ENCODE measurements at places on chromosomes 11 and 22.

DNA sequence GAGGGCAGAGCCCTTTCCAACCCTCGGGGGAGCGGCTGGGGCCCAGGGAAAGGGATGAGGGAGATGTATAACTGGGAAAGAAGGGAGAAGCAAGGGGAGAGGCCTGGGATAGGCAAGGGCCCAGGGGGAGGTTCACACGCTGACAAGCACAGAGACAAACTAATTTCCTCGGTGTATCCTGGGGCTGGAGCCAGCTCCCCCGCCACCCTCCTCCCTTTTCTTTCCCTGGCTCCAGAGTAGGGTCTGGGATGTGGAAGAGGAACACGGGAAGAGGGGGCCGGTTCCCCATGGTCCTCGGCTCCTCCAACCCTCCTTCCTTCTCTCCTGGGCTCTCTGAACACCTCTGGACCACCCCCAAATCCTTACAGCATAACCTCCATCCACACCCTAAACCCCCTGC, 6.9 kb downstream of the CLCF1 start:
- no peak for DNase-seq

DNA sequence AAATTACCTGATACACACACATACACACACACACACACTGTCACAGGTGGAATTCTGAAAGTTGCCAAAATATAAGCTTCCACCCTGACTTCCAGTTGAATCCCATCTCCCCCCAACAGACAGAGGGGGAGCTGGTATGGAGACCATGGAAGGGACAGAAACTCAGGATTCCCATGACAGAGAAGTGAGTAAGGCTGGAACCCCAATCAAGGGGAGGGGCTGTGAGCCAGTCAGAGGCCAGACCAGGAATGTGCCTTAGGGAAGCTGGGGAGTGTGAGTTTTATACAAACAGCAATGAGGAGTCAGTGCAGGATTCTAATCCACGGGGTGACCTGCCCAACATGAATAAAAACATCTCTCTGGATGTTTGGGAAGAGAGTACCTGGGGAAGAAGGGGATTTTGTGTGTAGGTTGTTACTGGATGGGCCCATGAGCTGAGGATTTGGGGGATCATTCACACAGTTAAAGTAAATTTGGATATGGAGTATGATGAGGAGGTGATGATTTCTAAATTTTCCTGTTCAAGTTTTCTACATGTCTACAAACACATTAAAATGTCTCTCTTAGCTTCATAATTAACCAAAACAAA, 38.7 kb upstream of the TOP3B start:
- no peak for DNase-seq

DNA sequence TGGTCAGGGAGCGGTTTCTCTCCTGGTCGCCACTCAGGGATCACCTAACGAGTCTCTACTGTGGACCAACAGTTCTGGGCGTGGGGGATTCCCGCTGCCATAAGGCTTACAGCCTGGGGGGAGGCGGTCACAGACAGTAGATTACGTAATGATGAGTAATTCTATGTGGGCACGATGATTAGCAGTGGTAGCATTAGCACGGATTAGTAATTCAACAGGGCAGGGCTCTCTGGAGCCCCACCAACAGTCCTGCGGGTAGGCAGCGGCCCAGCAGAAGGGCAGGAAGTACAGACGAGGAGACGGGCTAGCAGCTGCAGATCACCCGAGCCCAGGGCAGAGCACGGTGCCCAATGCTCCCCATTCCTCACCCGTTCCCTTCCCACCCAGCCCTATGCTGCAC, 3.6 kb downstream of the SHISAL1 start:
- no peak for DNase-seq

DNA sequence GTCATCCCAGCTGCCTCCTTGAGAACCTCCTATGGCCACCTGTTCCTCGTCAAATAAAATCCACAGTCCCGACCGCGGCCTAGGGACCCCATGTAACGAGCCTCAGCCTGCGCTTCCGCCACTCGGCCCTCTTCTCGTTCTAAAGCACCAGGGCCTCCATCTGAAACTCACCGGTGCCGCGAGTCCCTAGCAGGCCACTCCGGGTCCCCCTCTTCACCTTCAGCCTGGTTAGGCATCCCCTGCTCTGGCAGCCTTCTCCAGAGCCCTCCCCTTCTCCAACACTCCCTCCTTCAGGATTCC, 2.4 kb upstream of the SSTR3 start:
- DNase-seq, result no peak

GRCh38 chr11:25741886-25742285, 590.0 kb upstream of the ANO3 start:
- no peak for DNase-seq

- no peak for DNase-seq
Observed at GRCh38 chr22:39149915-39150847, 2.3 kb downstream of the CBX7 start.

DNA sequence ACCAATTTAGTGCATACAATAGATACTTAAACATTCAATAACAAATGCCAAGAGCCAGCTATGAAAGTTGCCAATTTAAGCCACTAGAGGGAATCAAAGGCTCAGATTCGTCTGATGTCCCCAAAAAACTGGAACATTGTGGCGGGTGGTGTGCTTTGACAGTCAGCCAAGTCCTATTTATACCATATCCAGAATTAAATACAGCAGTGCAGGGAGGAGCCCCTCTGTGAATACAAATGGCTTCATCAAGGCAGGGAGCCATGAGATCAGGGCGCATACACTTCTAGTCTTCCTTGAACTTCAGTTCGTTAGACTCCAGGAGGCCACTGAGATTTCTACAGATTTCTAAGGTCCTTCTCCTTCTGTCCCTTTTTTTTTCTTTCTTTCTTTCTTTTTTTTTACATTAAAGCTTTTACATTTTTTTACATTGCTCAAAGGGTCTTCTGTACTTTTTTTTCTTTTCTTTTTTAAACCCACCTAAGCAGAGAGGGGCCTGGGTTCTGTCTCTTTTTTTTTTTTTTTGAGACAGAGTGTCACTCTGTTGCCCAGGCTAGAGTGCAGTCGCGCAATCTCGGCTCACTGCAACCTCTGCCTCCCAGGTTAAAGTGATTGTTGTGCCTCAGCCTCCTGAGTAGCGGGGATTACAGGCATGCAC, 41.5 kb upstream of the HSPA8 start:
- DNase-seq, result peak; percentile 93

DNA sequence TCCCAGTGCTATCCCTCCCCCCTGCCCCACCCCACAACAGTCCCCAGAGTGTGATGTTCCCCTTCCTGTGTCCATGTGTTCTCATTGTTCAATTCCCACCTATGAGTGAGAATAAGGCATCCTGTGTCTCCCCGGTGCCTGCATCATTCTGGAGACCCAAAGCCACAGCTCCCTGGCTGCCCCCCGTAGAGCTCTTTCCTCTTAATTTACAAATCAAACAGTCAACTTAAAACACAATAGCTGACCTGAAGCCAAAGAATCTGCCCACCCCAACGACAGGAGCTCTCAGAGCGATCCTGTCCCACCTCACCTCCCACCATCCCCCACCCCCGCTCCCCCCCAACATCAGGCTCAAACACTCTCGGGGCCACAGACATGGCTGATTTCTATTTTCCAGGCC, 558.3 kb downstream of the BRD1 start:
- DNase-seq, result no peak

DNA sequence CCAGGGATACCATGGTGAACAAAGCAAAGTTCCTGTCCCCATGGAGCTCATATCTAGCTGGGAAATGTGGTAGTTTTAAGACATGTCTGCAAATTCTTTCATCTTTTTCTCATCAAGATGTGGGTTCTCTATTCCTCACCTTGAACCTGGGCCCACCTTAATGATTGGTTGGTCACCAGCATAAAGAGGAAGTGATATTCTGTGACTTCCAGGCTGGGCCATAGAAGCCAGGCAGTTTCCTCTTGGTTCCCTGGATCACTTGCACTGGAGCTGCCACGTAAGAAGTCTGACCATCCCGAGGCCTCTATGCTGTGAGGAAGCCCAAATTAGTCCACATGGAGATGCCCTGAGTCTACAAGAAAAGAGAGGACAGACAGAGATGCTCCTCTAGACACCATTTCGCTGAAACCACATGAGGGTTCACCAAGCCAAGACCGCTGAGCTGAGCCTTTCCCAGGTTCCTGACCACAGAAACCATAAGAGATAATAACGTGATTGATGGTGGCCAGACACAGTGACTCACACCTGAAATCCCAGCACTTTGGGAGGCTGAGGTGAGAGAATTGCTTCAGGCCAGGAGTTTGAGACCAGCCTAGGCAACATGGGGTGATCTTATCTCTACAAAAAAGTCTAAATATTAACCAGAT, 119.5 kb upstream of the ISX start:
- no peak for DNase-seq

GRCh38 chr11:73980001-73980961, 2.4 kb downstream of the UCP2 start:
- peak; percentile 70 for DNase-seq

GRCh38 chr11:134628426-134628825, 216.4 kb upstream of the B3GAT1 start:
- no peak for DNase-seq

- no peak for DNase-seq
Observed at GRCh38 chr22:42425989-42426355, 6.2 kb downstream of the NFAM1 start.

DNA sequence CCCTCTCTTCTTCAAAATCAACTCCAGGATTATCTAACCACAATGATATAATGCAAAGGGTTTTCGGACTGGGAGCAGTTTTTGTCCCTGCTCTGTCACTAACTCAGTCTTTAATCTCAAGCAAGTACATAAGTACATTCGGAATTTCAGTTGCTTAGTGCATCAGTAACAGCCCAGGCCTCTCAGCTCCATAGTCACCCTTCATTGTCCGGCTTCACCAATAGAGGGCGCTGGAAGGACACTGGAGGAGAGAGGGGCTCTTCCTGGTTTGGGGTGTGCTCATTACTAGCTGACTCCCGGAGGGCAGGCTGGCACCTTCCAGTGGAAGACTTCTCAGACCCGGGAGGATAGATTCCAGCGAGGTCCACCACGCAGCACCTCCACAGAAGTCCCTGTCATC, 90.4 kb upstream of the PDGFD start:
- DNase-seq, result no peak

DNA sequence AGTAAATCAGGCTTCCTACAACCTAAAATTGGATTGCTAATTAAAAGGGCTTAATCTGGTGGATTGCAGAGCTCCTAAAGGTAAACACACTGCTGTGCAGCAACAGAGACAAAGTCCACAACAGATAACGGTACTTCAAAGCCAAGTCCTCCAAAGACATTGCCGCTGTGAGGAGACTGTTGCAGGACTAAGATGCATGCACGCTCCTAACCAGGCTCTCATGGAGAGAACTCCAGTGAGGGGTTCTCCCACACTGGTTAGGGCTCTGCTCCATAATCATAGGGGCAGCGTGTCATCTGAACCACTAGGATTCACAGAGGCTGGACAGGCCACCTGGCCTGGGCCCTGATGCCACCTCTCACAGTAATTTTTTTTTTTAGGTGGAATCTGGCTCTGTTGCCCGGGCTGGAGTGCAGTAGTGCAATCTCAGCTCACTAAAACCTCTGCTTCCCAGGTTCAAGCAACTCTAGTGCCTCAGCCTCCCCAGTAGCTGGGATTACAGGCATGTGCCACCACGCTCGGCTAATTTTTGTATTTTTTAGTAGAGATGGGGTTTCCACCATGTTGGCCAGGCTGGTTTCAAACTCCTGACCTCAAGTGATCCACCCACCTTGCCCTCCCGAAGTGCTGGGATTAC, 56.9 kb upstream of the ARFGAP3 start:
- DNase-seq, result no peak

DNA sequence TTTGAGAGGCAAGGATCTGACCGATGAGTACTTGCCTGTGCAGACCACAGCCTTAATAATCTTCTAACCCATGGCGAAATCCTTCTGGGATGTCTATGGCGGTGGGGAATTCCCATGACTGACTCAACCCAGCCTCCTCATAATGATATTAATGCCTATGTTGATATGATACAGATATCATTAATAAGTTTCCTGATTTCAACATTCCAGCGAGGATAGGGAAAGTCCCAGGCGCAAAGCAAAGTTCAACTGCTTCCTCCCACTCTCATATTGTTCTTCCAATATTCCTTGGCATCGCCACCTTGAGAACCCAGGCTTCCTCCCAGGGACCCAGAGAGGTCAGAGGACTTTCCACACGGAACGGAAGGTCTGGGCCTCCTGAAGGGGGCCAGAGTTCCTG, 110.3 kb upstream of the TMEM45B start:
- DNase-seq, result no peak

DNA sequence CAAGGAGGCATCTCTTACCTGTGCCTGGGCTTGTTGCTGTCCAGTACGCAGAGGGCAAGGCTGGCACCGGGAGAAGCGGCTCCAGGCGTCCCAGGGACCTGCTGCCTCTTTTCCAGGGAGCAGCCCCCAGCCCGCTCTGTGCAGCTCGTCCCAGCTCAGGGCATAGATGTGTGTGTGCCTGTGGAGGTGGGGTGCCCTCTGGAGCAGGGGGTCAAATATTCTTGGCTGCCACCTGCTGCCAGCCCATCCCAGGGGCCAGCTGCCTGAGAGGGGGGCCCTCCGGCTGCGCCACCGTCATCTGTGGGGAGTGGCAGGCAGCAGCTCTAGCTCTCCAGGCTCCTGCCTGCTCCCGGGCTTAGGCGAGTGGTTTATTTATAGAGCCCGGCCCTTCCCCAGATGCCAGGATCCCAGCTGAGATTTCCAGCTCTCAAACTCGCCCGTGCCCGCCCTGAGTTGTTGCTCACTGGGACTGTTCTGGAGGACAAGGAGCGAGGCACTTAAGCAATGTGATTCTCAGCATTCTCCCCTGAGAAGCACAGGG, 87.5 kb downstream of the RTL6 start:
- DNase-seq, result no peak

GRCh38 chr11:77381729-77382665, 80.5 kb upstream of the GDPD4 start:
- DNase-seq, result no peak

GRCh38 chr11:79437278-79437980, 3.4 kb downstream of the TENM4 start:
- no peak for DNase-seq

DNA sequence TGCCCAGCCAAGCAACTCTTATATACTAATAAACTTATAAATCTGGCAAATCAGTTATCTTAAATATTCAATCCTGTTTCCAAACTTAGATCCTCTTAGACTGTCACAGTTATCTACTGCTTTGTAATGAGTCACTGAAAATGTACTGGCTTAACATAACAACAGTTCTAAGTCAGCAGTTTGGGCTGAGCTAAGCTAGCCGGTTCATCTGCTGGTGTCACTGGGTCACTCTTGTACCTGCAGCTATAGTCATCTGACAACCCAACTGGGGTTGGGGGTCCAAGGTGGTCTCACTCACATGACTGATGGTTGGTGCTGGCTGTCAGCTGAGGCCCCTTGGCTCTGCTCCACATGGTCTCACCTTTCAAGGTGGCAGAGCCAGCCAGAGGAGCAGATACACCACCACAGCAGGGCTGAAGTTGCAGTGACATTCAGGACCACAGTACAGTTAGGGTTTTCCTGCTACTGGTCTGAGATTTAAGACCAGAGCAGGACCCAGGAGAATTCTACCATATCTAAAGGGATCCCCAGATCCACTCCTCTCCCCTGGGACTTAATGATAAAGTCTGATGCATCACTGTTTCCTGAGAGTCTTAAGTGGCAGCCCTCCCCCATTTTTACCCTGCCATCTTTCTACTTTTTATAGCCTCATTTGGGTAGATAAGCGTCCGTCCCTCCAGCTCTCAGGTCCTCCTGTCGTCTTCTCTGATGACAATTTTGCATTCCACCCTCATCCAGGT, 7.9 kb upstream of the MACROD1 start:
- no peak for DNase-seq

GRCh38 chr22:46867106-46867505, 104.7 kb downstream of the TBC1D22A start:
- no peak for DNase-seq

All from NCI-H2081 treated with DMSO at 0.1 percent for 48 hours (cell line).